ENCODE measurements at places on chromosomes 2 and 18.
A peak's percentile ranks its signal among the peaks of the same experiment; 100 is the strongest.

DNA sequence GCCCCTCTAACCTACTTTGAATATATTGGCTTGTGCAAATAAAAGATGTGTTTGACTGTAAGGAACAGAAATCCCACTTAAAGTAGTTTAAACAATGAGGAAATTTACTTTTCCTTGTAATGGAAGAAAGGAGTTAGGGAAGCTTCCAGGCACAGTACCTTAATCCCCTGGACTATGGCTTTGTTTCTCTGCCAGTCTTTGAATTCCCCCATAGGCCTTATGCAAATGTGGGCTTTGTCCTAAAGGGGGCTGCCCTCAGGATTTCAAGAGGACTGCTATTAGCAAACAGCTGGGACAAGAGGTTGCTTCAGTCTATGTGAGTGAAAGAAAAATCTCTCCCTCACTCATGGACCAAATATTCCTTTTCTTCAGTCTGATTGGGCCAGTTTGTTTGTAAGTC lies 255.1 kb upstream of the THSD7B start:
- no peak for DNase-seq

DNA sequence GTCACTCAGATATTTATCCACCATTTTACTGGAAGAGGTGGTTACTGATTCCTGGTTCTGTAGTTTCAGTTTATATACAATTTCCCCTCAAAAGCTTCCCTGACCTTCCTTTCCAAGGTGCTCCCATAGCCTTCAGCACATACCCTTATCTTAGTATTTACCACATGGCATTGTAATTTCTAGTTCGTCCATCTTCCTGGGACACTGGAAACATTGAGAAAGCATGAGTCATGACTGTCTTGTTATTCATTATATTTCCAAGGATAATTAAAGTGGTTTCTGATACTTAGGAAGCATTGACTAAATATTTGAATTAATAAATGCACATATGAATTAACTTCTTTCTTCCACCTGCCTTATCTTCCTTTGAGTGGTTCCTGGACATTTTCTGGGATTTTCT lies 203.8 kb downstream of the ETAA1 start:
- no peak for DNase-seq

- DNase-seq, result peak; percentile 17
These were observed at the start of gene C1GALT1C1L for GRCh38 chr2:43676322-43677050. Gene C1GALT1C1L, minus strand, starts transcription at chr2:43676429. Its CDS starts 107 bp downstream, at chr2:43676322.

DNA sequence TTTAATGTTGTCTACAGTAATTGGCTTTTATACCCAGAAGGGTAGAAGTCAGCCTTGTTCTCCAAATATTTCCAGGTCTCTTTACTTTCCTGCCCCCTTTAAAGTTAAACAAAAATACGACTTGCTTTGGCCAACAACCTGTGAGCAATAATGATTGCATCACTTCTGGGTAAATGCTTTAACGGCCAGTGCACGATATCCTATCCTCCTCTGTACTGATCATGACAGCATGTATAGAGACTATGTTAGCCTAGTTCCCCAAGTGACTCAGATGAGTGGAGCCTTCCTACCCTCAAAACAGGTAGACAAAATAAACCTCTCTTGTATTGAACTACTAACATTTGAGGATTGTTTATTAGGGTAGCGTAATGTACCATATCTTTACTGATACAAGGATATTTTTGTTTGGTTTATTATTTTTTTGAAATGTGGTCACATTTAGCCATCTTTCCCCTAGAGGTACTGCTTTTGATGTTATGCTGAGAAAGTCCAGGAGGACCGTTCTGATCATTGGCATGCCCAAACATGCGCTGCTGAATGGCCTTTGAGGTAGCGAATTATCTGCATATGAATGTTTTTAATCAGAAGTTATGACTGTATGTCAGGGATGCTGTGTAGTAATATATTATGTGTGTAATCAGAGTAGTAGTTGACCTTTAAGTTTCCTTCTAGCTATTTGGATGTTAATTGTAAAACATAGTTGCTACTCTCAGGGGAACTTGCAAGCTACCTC lies 262.6 kb upstream of the DCC start:
- no peak for DNase-seq

GRCh38 chr2:233037078-233037477 lies 4.6 kb downstream of the NEU2 start:
- no peak for DNase-seq

- no peak for DNase-seq
These were observed 254.1 kb upstream of the RASGRP3 start for GRCh38 chr2:33222309-33222708.

GRCh38 chr18:49767111-49768050 lies 46.0 kb downstream of the ACAA2 start:
- no peak for DNase-seq

DNA sequence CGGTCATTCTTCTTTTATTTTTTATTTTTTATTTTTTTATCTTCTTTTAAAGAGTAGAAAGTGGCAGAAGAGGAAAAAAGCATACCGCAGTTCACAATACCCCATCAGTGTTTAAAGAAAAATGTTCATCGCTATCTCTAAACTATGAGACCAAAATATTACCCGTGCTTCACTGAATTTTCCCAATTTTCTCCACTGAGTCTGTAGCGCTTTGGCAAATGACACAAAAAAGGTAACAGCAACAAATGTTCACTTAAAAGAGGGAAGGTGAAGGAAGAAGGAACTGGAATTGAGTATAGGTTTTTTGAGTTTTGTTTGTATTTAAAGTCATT lies 15.1 kb upstream of the RIOK3 start:
- no peak for DNase-seq

DNA sequence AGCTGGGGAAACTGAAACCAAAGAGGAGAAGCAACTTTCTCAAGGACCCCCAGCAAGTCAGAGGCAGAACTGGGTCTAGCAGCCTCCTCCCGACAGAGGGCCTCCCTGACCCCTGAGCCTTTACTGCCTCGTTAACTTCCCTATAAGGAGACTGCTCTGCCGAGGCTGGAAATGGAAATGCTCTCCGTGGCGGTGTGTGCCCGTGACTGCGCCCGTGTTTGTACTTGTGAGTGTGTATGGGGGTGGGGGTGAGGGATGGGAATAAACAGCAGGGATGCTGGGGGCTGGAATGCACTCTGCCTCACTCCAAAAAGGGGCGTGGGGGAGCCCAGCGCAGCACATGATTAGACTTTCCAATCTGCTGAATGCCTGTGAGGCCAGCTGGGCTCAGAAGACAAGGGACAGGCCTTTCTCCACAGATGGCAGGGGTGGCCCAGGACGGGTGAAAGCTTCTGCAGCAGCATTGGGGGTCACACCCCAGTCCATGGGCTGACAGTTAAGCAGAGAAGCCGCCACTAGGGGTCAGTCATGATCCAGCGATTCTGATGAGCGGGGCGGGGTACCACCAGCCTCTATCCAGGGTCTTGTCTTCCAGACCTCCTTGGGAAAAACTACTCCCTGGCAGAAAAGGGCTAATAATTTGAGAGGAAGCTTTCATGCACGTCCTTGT lies 26.8 kb downstream of the MPHOSPH10 start:
- DNase-seq, result peak; percentile 33

DNA sequence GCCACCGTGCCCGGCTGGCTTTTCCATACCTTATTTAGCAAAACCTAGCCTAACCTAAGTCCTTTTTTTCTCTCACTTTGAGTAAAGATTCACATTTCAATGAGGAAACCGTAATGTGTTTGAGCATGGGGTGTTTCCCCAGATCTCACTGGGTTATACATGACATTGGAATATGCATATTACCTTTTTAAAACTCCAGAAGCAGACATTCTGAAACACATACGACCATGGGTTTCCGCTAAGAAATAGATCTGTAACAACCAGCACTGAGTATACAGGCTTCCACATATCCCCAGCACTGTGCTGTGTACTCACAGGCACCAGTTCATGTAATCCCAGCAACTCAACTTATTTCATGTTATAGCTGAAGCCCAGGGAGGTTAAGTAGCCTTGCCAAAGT lies 41.0 kb upstream of the FOSL2 start:
- no peak for DNase-seq

GRCh38 chr2:29562896-29563295 lies 358.5 kb downstream of the ALK start:
- no peak for DNase-seq

GRCh38 chr2:205902041-205902899 lies 183.7 kb downstream of the INO80D start:
- DNase-seq, result no peak

DNA sequence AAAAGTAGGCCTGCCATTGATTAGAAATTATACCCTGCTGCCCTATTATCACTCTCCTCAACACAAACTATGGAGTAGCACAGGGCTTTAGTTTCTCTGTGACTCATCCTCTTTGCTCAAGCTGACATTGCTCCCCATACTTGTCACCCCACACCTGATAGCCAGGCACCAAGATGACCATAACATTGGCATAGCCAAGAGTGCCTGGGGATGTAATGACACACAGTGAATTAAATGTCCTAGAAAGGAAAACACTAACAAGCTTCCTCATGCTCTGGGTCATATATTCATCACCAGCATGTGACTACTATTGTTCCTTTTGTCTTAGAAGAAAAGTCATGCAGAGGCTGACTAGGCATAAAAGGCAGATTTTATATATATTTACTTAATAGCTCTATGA lies 137.8 kb upstream of the RND3 start:
- no peak for DNase-seq

DNA sequence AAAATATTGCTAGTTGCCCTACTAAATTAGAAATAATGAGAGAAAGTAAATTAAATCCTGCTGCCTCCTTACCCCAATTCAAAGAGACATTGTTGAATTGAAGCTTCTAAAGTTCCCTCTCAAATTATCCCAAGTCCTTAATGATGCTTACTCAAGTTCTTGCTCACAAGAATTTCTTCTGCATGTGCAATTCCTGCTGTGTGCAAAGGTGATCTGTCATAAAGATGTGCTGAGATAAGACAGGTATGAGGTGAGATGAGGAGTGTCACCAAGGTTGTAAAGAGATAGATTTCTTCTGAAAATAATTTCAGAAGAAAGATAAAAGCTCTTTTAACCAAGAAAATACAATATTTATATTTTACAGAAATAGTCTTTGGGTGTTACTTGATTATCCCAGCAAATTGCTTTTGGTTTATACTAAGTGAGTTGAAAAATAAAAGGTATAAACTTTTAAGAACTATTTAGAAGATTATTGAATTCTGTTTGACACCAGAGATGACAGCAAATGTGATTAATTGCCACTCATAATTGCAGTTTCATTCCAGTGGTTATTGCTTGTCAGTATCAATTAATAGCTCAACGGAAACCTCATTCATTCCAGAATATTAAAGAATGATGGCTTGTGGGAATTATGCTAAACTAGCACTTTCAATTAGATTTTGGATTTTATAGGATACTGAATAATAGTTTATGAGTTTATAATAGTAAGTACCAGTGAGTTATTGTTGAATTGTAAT lies 674.3 kb downstream of the STK39 start:
- DNase-seq, result no peak

- no peak for DNase-seq
These were observed 94.8 kb upstream of the ITGB6 start for GRCh38 chr2:160294889-160295288.

GRCh38 chr2:215435280-215435869 lies 493 bp downstream of the FN1 start:
- no peak for DNase-seq
